ENCODE measurements at places on chromosomes 3 and 15. TPM values are rescaled to one million over a fixed set of nuclear protein-coding genes. Genes with fewer than 3 reads are reported as not detected.

Gene POLQ
- 11.7 TPM for total RNA-seq

Gene ITIH3
- total RNA-seq, result not detected

Gene AMIGO3
- 5.5 TPM for total RNA-seq

Gene IL5RA
- not detected for total RNA-seq

Gene CADPS
- total RNA-seq, result 0.84 TPM

DNA sequence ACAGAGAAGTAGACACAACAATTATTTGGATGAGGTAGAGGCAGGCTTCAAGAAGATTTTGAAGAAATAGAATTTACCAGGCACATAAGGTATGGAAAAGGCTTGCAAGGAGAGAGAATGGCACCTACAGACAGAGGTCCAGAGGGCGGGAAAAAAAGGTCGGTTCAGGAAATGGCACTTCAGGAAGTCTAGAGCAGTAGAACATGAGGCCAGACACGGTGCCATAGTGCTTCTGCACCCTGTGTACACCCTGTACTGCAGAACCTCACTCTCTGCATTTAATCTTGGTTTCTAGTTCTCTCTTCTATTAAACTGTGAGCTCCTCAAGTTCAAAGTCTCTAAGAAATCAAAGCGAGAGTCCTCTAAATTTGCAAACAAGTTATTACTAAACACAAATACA is 113.4 kb upstream of the C2CD4B start:
- DNase-seq, result no peak

GRCh38 chr3:14716591-14716990 is 41.6 kb downstream of the C3orf20 start:
- peak; percentile 34 for DNase-seq

- DNase-seq, result no peak
Measured at GRCh38 chr3:118151164-118151563, 883.5 kb downstream of the IGSF11 start.

DNA sequence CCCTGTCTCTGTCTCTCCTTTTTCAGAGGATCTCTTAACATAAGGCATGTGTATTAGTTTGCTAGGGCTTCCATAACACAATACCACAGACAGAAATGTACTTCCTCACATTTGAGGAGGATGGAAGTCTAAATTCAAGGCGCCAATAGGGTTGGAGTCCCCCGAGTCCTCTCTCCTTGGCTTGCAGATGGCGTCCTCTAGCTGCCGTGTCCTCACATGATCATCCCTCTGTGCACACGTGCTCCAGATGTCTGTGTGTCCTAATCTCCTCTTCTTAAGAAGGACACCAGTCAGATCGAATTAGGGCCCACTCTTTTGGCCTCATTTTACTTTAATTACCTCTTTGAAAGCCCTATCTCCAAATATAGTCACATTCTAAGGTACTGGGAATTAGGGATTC is 23.0 kb upstream of the BFSP2 start:
- no peak for DNase-seq

- peak; percentile 78 for DNase-seq
Measured at GRCh38 chr15:51649659-51650521, 27.3 kb upstream of the DMXL2 start.

GRCh38 chr15:29920515-29920914 is 98.2 kb upstream of the TJP1 start:
- peak; percentile 81 for DNase-seq

DNA sequence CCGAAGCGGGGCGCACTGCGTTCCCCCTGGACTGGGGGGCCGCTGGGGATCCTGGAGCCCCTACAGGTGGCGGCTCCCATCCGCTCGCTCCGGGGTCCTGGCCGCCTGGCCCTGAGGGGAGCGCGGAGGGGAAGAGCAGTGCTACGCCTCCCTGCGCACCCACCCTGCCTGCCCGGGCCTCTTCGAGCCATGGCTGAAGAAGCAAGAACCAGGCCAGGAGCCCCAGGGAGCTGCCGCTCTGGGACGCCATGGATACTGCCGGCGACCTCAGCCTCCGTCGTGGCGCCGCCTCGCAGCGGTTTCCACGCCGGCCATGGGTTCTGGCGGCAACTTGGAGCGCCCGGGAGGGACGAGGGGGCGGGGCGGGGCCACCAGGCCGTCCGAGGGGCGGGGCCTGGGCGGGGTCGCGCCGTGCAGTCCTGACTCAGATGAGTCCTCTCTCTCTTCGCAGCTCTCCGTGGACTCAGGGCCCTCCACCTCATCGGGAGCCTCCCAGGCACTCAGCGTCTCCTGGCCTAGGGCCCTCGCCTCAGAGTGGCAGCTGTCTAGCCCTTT is 50.9 kb downstream of the MYL3 start:
- DNase-seq, result peak; percentile 18

DNA sequence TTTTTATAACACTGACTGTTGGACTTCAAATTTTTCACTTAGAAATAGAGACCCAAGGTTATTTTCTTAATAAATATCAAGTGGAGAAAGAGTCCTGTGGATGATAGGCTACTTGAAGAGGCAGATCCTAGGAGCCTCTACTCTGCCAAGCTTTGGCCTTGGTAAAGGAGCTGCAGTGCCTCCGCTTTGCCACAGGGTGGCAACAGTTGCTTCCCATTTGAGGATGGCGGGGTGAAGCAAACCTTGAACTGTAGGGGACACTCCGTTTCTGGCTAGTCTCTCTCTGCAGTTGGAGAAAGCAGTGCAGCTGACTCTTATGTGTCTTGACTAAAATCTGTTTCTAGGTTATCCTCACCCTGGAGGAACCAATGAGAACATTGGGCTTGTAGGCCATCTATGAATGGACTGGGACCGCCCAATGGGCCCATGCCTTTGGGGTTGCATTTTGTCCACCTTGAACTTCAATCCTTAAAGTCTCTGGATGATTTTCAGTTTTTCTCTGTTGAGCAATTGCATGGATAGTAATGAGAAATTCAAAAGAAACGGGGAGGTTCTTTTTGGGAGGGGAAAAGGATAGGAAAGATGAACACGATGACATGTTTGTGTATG is 9.8 kb downstream of the SCG5 start:
- peak; percentile 75 for DNase-seq

- DNase-seq, result peak; percentile 96
Measured at GRCh38 chr3:125322166-125322565, 53.0 kb downstream of the ZNF148 start.

- no peak for DNase-seq
Measured at GRCh38 chr15:22258398-22259150, 178.2 kb downstream of the OR4M2 start.

DNA sequence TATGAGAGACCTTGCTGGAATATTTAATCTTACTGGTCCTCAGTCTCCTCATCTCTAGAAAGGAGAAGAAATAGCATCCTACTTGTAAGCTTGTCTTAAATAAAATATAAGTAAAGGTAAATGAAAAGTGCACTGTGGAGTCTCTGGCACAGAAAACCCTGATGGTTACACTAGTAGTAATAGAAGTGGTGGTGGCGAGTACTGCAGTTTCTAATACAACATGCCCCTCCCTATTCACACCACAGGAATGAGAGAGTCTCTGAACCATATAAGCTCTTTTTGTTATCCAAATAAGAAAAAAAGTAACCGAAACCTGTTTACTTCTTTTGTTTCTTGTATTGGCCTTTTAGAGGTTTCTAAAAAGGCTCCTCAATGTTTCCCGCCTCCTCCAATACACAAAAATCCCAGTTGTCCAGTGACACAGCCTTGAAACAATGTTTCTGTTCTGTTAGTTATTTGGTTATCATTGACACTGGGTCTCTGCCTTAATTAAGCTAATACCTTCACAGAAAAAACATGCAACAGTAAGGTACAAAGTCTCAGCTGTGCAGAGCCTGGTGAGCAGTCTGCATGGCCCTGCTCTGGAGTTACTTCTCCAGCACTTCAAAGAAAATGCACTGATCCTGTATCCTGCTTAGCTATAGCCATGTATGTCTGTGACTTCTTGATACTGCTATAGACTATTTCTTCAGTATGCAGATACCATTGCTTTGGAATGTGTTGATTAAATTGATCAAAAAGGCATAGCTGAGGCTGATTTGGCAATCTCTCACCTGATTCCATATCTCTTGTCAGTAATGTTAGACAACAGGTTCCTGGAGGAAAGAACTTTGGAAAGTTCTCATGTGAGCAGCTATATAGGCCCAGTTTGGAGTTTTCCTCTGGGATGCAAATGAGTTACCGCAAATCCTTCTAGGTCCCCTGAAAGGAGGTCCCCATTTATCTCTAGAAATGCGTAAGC is 315.6 kb upstream of the IL12A start:
- DNase-seq, result no peak

Measured in M059J (cell line).